Stimulated activated CD8-positive, alpha-beta memory T cell treated with anti-CD3 and anti-CD28 coated beads, Interleukin-7, amount 100 ng/mL, for 4 hours (primary cell): ENCODE measurements at places on chromosomes 5 and 9.

DNA sequence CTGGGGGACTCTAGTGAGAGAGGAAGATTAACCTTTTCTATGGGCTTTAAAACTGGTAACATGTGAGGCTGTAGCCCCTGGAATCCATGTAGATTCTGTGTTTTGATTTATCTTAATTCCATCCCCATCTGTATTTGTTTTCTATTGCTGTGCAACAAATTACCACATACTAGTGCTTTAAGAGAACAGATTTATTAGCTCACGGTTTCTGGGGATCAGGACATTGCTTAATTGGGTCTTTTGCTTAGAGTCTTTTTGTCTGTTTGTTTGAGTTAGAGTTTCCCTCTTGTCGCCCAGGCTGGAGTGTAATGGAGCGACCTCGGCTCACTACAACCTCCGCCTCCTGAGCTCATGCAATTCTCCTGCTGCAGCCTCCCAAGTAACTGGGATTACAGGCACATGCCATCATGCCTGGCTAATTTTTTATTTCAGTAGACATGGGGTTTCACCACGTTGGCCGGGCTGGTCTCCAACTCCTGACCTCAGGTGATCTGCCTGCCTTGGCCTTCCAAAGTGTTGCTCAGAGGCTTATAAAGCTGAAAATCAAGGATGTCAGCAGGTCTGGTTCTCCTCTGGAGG lies 29.9 kb upstream of the GNA14 start:
- DNase-seq: no peak

- no peak for DNase-seq
Measured at GRCh38 chr5:62631909-62632580, 53.4 kb downstream of the LRRC70 start.

DNA sequence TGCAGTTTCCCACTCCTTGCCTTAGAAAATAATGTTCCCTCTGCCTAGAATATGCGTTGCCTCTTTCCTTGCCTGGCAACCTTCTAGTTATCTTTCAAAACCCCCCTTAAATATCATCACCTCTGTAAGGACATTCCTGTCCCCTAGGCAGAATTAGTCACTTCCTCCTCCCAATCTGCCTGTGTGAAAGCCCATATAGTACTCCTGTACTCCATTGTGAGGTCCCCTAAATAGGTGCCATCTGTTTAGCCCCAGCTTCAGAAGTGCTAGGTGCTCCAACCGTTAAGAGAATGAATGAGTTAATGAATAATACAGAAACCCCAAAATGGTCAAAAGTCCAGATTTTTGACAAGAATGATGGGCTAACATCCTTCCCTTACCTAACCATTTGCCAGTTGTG lies 181.4 kb downstream of the GDNF start:
- no peak for DNase-seq

- DNase-seq: no peak
Measured at GRCh38 chr9:109132567-109133021, 12.8 kb upstream of the TMEM245 start.

GRCh38 chr5:175796536-175797499 lies 74.6 kb upstream of the CPLX2 start:
- DNase-seq: peak; percentile 52

GRCh38 chr5:119322948-119323537 lies 32.8 kb upstream of the TNFAIP8 start:
- no peak for DNase-seq

DNA sequence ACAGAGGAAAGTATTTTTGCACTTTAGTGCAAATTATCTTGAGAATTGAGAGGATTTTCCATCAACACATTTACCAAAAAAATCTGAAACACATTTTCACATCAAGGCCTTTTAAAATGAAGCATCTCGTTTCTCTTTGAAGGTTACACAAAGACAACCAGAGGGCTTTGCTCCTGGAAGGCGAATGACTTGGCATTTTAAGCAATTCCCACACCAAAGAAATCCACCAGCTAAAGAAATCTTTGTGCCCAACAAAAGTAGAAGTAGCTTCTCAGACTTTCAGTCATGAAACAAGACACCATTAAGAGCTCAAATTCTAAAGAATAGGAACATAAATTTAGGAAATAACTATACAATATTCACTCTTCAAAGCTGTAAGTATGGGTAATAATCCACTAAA lies 59.9 kb downstream of the HABP4 start:
- DNase-seq: no peak

DNA sequence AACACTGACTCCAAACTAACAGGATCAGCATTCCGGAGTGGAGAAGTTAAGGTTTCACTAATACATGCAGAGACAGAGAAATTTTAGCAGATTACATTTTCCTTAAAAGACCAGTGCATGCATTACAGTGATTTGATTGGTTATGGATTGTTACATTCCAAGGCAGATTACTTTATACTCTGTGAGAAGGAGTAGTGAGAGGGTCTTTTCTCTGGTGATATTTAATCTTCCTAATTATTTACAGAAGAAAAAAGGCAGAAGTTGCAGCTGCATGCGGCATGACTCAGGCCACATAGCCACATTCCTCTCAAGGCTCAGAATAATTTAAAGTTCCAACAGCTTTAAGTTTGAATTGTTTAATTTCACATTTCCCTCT lies 53.0 kb upstream of the PDZD2 start:
- no peak for DNase-seq

DNA sequence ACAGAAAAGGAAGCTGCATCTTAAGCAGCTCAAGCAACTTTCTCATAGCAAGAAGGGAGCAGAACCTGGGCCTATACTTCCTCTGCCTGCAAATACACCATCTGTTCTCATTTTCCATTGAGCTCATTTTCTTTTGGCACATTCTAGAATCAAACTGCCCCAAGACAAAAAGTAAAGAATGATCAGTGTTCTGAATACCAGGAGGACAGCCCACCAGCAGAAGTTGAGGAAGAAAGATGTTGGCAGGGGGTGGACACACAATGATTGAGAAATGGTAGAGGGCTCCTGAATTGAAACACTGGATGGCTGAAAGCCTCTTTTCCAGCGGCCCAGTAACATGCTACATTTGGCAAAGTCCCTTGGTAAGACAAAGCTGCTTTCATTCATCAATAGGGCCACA lies 171.8 kb downstream of the MED10 start:
- no peak for DNase-seq

DNA sequence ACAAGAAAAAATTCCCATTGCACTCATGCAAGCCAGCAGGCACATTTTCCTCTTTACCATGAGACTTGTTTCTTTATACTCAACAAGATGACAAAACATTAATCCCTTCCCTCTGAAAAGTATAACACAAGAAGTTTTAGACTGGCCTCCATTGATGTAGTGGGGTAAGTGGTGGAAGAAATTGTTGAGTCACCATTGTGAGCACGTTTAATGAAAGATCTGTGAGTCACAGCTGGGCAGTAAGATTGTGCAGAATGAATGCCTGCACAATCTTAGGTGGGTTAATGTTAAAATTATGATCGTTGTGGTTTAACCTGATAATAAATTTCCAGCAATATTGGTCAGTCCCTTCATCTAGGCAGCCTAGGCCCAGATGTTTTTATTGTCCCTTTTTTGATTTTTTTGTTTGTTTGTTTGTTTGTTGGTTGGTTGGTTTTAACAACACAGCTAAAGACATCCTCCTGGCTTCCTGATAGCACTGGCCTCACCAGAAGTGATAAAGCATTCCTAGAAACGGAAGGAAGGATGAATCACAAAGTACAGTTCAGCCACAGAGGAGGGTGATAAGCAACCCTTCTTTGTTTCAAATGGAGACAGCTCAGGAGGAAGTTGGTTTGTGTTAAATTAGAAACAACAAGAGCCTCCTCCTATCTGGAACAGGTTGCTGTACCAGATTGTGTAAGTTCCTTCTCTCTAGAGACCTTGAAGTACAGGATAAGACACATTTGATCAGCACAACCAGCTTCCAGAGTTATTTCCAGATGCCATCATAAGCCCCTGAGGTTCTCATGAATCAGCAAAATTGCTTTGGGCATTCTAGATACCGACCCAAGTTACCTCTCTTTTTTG lies 40.3 kb downstream of the SLC24A2 start:
- no peak for DNase-seq

DNA sequence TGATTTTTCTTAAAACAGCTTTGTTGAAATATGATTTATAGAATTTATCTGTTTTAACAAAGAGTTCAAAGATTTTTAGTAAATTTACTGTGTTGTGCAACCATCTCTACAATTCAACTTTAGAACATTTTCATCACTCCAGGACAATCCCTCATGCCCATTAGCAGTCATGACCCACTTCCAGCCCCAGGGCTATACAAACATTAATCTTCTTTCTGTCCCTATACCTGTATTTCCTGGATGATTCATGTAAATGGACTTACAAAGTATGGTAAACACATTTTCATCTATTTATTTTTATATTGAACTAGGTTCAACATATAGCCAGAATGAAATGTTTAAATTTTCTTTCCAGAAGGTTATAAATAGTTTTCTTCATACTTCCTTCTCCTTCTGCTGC lies 127.8 kb upstream of the CCDC180 start:
- DNase-seq: no peak

DNA sequence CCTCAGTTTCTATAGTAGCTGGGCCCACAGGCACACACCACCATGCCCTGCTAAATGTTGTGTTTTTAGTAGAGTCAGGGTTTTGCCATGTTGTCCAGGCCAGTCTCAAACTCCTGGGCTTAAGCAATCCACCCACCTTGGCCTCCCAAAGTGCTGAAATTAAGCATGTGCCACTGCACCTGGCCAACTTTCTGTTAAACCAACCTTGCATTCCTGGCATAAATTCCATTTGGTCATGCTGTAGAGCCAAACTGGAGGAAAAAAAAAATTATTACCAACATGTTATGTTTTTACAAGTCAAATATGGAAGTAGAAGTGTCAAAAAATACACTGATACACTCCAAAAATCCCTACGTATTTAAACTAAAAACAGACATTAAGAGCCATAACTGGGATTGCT lies 54.1 kb downstream of the ERMP1 start:
- DNase-seq: no peak

GRCh38 chr5:7494481-7495130 lies 98.7 kb downstream of the ADCY2 start:
- no peak for DNase-seq

GRCh38 chr5:53874409-53874808 lies 314.0 kb downstream of the NDUFS4 start:
- no peak for DNase-seq

DNA sequence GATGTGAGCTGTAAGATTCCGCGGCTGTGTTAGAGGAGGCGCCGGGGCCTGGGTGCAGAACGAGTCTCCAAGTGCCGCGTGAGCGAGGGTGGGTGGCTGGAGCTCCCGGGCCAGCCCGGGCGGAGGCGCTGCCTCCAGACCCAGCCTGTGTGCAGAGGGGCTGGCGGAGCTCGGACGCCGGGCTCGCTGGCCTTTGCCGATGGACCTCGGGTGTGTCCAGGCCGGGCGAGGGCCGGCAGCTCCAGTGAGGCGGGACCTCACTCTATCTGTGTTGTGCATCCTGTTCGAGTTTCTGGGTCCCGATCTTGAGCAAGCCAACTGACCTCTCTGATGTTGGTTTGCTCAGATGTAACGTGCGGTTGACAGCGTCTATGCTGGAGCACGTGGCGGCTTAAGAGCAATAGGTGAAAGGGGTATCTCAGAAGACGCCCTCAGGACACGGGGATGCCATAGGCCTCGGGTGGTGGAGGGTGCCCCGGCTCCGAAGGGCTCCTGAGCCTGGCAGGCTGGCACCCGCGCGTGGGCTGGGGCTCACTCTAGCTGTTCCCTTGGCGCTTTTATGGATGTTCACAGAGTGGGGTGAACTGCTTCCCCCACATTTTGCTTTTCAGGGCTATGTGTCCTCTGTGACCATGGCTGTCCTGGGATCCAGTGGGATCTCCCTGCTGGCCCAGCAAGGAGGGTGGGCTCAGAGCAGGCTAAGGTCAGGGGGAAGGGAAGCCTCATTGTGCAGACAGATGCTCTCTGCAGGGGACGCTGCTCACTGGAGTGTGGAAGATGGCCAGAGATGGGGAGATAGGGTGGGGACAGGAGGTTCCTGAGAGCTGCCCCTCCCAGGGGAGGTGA lies 69.8 kb downstream of the MRPL36 start:
- DNase-seq: no peak

DNA sequence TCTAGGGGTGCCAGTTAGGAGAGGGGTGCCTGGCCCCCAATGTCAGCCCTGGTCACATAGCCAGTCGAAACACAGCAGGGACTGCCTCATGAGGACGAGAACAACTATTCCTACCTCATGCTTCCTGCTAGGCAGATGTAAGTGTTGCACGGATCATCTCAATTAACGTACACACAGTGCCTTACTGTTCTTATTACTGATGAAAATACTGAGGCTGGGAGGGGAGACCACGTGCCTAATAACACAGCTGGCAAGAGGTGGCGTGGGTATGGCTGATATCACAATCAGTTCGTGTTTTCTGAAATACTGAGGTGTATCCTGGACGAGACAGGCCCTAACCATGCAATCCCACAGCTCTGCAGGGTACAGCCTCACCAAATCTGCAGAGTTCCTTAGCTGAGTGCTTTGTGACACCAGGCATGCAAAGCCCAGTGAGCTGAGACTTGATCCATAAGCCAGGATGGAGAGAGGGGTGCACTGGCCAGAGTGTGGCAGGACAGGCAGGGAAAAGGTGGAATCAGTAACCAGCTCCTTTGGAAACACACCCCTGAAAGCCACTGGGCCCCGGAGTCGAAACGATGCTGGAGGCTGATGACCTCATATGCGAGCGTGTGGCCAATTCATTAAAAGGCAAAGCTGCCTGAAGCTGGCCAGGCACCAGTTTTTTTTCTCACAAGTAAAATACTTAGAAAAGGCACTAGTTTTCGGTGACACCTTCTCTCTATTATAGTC lies 63.9 kb downstream of the PRRT1B start:
- DNase-seq: no peak

- DNase-seq: no peak
Measured at GRCh38 chr9:61667559-61668121, 477.8 kb downstream of the SPATA31A7 start.

- DNase-seq: no peak
Measured at GRCh38 chr5:127440831-127441230, 76.6 kb upstream of the PRRC1 start.

GRCh38 chr9:99722877-99723276 lies 98.8 kb upstream of the NR4A3 start:
- no peak for DNase-seq
